ENCODE measurements at places on chromosomes 12 and 14.
A peak's percentile ranks its signal among the peaks of the same experiment; 100 is the strongest.

DNA sequence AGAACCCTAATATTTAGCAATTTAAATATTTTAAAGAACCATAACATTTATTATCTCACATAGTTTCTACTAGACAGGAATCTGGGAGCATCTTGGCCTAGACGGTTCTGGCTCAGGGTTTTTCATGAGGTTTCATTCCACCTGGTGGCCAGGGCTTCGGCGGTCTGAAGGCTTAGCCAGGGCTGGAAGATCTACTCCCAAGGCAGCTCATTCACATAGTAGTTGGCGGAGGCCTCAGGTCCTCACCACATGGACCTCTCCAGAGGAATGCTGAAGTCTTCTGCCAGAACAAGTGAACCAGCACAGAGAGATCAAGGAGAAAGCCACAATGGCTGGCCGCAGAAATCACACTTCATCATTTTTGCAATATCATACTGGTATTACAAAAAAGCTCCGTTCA, 68.2 kb downstream of the SINHCAF start:
- DNase-seq: no peak

DNA sequence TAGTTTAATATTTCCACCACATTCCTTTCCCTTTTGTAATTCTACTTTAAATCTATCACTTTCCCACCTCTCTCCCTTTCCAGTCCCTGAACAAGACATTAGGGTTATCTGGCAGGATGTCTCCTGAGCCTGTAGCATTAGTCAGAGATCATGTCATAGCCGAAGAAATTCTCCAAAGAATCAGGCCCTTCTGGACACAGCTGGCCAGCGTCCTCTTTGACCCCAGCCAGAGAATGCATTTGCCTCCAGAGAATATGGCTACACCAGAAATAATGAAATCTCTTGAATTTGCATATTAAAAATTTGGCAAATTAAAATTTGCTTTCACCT, 56.7 kb downstream of the NTF3 start:
- no peak for DNase-seq

- DNase-seq: no peak
These were observed 739.7 kb downstream of the SLC6A15 start for GRCh38 chr12:84172823-84173424.

- no peak for DNase-seq
These were observed 170.7 kb upstream of the EEA1 start for GRCh38 chr12:93099792-93100191.

DNA sequence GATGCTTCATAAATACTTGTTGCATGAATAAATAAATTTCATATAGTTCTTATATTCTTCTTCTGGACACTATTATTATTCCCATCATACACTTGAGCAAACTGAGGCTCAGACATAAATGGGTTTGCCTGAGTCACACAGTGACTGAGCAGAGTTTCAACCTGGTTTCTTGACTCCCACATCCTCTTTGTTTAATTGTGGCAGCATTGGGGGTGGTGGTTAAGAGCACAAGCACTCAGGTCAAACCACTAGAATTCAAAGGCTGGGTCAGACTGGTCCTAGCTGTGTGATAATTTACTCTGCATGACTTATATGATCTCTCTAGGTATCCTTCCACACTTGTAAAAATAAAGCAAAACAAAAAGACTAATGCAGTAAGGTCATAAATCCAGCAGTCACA, 274.9 kb upstream of the SRRM4 start:
- no peak for DNase-seq

GRCh38 chr12:67482751-67483661, 165.5 kb upstream of the DYRK2 start:
- DNase-seq: peak; percentile 32

DNA sequence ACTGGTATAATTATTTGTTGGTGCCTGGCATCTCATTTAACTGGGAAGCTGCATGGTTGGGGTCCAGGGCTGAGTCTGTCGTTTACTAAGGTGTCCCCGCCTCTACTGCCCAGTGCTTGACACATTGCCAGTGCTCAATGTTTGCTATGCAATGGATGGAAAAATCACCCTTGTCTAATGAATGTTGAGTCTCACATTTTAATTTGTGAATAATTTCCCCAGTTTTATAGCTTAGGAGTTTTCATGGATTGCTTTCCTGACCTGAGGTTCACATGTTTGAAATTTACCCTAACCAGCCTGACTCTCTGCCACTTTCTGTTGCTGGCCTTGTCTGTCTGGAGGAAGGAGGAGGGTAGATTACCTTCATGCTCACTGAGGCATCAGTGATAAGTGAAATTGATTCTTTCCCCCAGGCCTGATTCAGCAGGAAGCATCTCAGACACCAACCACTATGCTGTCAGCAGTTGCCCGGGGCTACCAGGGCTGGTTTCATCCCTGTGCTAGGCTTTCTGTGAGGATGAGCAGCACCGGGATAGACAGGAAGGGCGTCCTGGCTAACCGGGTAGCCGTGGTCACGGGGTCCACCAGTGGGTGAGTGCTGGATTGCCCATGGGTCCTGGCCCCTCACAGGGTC, 2.4 kb downstream of the DHRS2 start:
- DNase-seq: no peak

GRCh38 chr12:61991661-61992060, 268.5 kb upstream of the USP15 start:
- no peak for DNase-seq

DNA sequence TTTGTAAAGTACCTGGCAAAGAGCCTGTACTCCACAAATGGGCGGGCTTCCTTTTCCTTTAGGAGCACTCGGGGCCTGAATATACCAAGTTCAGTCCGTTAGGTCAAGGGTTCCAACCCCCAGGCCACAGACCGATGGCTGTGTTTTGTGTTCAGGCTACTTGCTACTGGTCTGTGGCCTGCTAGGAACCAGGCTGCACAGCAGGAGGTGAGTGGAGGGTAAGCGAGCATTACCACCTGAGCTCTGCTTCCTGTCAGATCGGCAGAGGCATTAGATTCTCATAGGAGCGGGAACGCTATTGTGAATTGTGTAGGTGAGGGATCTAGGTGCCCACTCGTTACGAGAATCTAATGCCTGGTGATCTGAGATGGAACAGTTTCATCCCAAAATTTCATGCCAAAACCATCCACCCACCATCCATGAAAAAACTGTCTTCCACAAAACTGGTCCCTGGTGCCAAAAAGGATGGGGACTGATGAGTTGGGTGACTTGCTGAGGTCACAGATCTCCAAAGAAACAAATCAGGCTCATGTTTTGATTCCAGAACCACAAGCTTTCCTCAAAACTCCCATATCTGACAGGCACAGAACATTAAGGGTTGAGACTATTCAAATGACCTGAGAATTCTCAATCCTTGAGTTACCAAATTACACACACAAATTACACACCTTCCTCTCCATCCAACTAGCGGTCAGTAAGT, 4.2 kb downstream of the CSRP2 start:
- DNase-seq: no peak

DNA sequence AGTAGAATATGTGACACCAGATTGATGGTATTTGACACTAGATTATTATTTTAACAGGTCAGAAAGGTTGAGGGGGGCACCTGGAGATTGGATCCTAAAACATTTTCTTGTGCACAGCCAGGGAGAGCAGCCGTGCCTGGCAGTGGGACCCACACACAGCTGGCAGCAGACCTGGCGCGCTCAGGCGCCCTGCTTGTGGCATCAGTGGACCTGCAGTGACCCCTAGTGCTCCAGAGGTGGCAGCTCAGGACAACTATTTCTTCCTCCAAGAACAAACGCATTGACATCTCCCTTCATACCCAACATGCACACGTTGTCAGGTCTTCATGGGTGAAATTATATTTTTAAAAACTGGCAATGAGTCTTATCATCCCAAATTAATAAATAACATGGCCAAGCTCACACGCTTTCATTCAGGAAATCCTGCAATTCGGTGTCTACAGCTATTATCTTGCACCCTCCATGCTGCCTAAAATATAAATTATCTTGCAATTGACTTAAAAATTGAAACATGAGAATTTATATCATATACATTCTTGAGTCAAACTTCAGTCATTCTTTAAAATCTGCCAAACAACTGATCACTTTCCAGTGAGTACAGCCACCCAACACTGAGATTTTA, 7.7 kb upstream of the TMEM132D start:
- no peak for DNase-seq

GRCh38 chr14:90424075-90424474, 27.2 kb downstream of the CALM1 start:
- DNase-seq: no peak

- no peak for DNase-seq
These were observed 60.5 kb upstream of the NUDT4 start for GRCh38 chr12:93317227-93317626.

- no peak for DNase-seq
These were observed 225.0 kb upstream of the ARID2 start for GRCh38 chr12:45504316-45505010.

- DNase-seq: no peak
These were observed 46.5 kb downstream of the ATP6V1D start for GRCh38 chr14:67313153-67313552.

DNA sequence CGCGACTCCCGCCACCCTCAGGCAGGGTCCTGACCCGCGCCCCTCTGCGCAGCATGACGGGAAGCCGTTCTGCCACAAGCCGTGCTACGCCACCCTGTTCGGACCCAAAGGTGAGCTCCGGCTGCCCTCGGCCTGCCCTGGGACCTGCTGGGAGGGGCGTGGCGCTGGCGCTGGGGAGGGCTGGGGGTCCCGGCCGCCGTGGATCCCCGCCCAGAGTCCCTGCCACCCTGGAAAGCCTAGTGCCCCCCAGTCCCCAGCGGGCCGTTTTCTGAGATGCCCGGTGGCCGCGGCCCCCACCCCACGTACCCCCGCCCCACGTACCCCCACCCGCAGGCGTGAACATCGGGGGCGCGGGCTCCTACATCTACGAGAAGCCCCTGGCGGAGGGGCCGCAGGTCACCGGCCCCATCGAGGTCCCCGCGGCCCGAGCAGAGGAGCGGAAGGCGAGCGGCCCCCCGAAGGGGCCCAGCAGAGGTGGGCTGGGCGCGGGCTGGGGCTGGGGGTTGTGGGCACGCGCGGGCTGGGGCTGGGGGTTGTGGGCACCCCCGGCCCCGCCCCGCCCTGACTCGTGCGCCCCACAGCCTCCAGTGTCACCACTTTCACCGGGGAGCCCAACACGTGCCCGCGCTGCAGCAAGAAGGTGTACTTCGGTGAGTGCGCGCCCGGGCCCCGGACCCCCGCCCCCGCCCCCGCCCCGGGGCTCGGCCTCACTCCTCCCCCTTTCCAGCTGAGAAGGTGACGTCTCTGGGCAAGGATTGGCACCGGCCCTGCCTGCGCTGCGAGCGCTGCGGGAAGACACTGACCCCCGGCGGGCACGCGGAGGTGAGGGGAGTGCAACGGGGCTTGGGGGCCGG, 4.0 kb downstream of the CRIP2 start:
- DNase-seq: no peak

DNA sequence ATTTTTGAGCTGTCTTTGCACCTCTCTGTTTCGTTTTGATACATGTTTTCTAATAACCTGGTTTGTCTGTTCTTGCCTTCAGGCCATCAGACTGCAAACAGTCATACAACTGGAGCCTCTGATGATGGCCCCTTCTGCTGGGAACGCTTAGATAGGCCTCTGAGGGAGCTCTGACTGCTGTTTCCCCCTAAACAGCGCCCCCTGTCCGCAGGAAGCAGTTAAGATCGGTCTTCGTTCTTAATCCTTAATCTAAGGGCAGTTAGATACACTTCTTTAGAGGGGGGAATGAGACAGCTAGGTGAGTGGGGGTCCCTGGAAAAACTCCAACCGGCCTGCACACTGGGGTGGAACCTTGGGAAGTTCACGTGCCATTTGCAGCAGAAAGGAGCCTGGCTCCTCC, 1338.8 kb upstream of the SEL1L start:
- no peak for DNase-seq

GRCh38 chr12:123167329-123167728, 16.4 kb upstream of the PITPNM2 start:
- no peak for DNase-seq

DNA sequence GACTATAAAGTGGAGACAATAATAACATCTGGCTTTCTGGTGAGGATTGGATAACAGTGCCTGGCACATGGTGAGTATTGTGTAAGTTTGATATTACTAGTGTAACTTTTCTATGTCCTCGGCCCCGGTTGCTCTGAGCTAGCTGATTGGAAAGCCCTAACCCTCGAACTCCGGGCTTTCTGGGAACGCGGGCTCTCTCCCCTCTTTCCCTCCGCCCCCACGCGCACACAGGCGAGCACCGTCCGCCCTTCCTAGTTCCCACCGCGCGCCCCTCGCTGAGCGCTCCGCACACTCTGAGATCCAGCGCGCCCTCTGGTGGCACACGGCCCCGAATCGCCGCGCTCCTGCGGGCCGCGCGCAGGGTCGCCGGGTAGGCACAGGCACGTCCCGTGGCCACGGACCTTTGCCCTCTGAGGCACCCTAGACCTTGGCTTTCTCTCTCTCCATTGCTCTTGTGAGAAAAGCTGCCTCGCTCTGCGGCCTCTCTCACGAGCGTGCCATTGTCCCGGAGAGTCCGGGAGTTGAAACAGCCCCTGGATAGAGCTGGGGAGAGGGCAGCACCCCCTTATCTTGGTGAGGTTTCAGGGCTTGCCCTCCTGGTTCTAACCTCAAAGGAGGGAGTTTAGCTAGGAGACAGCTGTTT, 23.2 kb upstream of the ESRRB start:
- DNase-seq: no peak

DNA sequence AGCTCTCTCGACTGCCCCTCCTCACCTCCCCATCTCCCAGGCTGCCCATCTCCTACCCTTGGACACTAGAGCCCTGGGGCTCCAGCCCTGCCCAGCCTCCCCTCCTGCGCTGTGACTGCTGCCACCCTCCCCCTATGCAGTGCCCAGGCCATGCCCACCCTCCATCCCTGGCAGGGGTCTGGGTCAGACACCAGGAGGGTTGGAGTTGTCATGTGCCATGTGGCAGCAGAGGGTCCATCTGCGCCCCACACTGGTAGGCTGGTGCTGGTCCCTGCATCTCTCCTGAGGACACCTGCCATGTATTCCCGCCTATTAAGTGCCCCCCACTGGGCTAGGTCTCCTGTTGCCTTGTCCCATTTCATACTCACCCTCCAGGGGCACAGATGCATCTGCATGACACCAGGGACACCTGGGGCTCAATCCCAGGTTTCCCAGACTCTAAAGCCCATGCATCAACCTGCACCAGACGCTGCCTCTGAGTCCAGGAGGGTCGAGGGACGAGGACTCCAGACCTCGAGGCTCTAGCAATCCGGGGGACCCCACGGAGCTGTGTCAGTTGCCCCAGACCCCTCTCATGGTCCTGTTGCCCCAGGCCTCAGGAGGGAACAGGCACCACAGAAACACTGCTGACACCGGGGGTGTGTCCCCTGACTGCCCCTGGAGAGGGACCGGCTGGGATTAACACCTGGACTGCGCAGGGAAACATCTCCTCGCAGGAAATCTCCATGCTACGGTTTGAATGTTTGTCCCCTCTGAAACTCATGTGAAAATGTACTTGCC, 23.4 kb upstream of the SFSWAP start:
- DNase-seq: no peak

GRCh38 chr12:115433014-115433634, 749.1 kb upstream of the TBX3 start:
- no peak for DNase-seq

GRCh38 chr14:46769292-46769691, 117.7 kb upstream of the RPL10L start:
- DNase-seq: no peak

- no peak for DNase-seq
These were observed 50.3 kb downstream of the DAO start for GRCh38 chr12:108930155-108930554.

GRCh38 chr14:42523666-42524065, 917.0 kb downstream of the LRFN5 start:
- DNase-seq: no peak
